ENCODE measurements at places on chromosomes 7 and 10.

GRCh38 chr7:11343818-11344413 lies 370.2 kb downstream of the PHF14 start:
- DNase-seq = peak; percentile 42

DNA sequence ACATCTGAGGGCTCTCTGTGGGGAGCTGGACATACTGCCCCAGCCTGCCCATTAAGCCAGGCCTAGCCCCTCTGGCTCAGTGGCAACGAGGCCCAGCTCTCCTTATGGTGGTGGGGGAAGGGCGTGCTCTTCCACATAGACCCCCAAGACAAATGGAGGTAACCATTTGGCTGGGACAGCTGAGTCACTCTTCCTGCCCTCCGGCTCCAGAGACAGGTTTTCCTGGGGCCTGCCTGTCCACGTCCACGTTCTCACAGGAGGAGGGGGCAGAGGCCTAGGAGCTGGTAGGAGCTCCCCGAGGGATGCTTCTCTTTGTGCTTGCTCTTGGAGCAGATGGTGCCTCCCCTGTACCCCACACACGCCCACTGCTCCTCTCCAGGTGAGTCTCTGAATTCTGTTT lies 33.5 kb downstream of the TSPAN15 start:
- DNase-seq = no peak

- no peak for DNase-seq
These were observed 47.1 kb downstream of the MAGI2 start for GRCh38 chr7:79406371-79406770.

GRCh38 chr10:98338896-98339295 lies 70.9 kb upstream of the LOXL4 start:
- DNase-seq = peak; percentile 37

DNA sequence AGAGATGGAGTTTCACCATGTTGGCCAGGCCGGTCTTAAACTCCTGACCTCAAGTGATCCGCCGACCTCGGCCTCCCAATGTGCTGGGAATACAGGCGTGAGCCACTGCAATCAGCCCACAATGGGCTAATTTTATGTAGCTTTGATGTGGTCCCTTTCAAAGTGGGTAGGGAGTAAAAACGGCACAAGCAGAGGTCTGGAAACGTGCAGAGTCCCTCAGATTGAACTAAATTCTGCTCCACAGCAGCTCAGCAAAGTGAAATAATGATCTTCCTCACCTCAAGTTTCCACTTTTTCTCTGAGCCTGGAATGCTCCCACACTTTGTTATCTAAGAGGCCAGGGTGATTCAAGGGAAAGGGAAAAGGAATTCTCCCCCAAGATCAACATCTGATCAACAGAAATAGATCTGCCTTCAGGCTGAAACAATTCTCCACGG lies 6.1 kb downstream of the CCDC3 start:
- no peak for DNase-seq

DNA sequence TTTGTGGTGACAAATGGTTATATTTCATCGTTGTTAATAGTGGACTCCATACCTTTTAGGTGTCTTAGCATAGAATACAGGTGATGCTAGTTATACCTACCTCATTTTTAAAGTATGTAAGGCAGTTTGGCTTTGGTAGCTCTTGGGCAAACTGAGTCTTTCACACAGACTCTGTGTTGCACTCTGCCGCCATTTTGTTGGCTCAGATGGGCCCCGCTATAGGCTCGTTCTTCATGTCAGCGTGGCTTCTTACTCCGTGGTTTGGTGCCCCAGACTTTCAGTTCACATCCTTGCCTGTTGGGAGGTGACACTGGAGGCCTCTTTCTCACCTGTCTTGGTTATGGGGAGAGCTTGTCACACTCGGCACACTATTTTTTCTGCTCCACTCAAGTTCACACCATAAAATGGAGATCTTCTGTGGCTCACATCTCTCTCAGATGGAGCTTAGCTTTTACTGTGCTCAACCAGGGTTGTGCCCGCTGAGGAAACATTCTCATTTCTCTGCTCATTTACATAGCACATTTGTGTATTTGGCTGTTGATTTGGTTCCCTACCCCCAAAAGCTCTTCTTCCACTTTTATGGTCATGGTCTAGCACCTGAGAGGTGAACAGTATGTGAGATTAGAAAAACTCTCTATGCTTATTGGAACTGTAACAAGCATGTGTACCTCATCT lies 178.5 kb downstream of the ARID5B start:
- DNase-seq = no peak

GRCh38 chr7:73864981-73865711 lies 4.2 kb downstream of the TMEM270 start:
- DNase-seq = no peak

DNA sequence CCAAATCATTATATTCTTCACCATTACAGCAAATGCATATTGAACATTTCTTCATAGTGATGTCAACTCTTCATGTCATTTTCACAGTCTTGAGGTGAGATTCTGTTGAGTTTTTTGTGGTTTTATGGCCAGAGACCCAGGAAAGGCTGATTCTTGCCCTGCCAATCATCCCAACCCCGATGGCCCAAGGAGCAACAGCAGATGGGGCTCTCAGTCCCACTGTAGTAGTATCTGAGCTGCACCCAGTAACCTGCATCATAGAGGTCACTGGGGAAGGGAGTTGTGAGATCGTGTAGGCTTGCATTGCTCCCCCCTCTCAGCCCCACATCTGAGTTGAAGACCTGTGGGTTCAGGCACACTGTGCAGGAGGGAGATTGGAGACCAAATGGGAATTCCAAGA lies 26.7 kb downstream of the ZSCAN25 start:
- no peak for DNase-seq

DNA sequence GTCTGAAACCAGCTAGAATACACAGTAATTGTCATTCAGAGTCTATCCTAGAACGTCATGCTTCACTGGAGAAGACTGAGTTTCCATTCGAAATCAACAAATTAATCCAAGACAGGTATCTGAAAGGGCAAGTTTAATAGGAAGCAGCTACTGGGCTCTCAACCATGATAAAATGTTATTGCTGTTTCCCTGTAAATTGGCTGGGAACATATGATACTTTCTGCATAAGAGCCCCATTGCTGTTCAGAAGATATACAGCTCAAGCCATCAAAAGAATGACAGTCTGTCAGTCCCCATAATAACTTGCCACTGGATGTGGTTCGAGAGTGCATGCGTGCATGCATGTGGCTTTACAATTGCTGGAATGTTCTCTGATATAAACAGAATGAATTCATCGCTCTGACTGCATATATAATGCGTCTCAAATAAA lies 129.0 kb downstream of the HIBADH start:
- DNase-seq = no peak

GRCh38 chr10:30705625-30706149 lies 76.1 kb upstream of the LYZL2 start:
- DNase-seq = no peak

DNA sequence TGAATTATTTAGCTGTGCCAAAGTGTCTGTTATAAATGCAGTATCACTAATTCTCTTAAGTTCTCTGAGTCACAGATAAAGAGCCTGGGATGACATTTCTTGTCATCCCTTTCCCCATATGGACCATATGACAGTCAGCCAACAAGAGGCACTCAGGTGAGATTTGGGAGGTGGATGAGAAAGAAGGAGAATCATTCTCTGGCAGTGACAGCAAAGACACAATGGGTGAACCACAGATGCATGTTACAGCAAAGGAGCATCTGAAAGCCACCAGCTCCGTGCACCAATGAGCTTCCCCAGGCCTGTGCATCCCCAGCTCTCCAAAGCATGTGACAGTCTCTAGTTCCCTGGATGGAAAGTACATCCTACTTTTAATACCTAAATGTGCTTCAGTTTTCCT lies 10.8 kb downstream of the GIMAP6 start:
- DNase-seq = no peak

DNA sequence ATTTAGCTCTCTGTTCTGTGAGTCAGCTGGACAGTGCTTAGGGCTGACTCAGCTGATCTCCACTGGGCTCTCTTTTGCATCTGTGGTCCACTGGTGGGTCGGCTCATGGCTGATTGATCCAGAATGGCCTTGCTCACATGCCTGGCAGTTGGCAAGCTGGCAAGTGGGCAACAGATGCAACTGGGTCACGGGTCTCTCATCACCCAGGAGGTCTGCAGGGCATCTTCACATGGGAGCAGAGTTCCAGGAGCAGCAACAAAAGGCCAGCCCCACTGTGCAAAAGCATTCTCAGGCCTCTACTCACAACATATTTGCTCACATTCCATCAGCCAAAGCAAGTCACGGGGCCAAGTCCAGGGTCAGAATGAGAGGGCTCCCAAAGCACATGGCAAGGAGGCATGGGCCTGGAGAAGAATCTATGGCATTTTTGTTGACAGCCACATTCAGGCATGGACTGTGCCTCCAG lies 98.8 kb downstream of the OAT start:
- no peak for DNase-seq

- DNase-seq = no peak
These were observed 304.0 kb upstream of the NPSR1 start for GRCh38 chr7:34354011-34354410.

GRCh38 chr10:26800468-26800867 lies 60.3 kb downstream of the ABI1 start:
- no peak for DNase-seq

DNA sequence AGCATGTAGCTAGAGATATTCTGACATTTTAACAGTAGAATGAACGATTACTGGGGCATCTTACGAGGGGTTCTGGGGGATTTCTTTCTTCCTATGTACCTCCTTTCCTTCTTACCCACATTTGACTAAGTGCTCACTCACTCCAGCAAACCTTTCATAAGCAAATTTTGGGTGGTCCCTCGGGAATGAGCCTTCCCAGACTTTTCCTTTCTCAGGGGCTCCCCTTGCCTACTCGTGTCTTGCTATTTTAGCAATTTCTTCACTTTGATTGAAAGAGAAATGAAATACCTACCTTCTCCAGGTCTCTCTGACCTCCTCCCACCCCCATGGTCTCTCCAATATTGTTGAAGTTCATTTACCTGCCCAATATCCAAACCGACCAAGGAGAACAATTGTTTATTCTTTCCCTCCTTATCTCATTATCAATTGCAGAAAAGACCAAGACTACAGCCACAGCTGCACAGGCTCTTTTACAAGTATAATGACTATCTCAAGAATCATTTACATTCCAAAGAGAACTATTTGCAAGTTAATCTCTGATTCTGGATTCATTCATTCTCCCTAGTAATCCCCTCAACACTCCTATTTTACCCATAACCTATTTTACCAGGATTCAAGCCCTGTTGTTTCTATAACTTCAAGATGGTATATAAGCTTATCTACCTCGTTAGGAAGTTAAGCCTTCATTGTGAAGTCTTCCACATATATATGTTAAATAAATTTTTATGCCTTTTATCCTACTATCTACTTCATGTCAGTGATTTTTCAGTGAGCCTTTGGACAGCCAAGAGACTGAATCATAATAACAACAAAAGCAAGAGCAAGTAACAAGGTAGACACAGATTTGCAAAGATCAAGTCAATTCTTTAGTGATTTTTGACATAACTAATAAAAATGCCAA lies 480.6 kb downstream of the IPMK start:
- DNase-seq = no peak

DNA sequence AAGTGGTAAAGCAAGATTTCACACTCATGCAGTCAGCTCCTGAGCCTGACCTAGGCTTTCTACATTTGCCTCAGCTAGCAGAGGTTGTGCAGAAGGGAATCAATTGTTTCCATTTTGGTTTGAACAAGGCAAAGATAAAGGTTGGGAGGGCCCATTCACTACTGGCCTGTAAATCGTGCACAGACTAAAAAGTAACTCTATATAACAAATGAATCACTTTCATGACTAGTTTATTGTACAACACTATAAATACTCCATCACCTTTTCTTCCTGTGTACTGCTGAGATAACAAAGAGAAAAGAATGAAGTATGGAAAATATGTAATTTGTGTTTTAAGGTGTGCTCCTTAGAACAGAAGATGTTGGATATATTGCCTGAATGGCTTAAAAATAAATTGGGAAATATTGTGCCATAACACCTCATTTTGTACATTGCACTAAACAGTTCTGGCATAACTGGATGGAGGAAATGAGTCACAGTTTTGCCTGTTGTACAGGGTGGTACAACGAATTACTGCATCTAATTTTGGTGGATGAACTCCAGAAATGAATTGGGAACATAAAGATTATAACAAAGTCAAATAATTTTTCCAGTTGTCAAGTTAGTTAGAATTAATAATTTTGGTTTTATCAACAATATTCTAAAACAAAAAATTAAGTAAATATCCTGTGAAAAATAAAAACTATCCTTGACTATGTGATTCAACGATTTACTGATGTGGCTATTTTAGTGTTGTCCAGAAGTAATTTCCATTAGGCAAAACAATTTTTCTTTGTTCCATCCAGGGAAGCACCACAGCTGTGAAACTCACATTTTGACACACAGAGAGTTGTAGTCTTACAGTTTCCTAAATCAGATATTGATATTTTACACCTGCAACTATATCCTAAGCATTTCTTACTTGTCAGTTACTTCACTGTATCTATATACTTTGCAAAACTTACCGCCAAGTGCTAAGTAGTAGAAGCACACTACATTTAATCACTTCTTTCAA lies 18.0 kb downstream of the SEMA3C start:
- DNase-seq = no peak

DNA sequence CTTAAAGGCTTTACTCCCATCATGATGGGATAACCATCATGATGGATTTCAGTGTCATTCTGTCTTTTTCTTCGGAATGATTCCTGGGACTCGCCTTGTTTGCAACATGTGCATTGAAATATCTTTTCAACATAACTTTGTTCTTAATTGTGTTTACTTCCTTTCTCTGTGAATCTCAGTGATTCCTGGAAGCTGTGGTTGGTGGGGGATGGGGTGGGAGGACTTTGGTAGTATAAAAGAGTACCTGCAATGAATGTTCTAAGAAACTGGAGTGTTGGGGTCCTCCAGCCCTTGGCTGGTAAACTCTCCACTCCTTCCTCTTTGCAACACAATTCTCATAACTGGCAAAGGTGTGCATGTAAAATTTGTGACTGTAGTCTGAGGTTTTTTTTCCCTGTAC lies 11.5 kb upstream of the SH2D4B start:
- no peak for DNase-seq

DNA sequence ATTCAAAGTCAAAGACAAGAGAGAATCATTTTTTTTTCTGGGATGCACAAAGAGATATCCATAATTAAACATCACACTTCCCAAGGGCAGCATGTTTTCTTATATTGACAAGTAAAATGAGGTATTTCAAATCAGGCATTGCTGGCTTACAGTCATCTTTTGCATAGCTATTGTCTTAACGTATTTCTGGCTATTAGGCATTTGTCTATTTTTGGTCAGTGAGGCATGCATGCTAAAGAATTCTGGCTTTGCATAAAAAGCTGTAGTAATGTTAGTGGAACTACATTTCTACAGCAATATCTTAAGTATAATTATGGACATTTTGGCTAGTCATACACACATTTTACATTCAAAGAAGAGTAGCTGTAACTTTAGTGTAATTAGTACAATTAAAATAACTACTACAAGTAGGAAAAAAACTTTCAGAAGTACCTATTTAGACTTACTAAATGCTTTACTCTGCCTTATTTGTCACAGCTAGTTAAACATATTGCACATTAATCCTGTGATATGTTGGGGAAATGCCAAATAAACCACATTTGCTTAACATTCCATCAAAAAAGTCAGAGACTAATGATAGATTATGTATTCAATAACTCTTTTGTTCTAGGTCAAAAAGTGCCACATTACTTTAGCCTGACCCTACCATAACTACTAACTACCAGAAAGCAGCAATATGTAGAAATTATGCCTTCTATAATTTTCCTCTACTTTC lies 76.4 kb downstream of the RELN start:
- no peak for DNase-seq

Measured in hindlimb muscle (tissue), 1 donor.